ENCODE measurements at places on chromosomes 13 and 19.

DNA sequence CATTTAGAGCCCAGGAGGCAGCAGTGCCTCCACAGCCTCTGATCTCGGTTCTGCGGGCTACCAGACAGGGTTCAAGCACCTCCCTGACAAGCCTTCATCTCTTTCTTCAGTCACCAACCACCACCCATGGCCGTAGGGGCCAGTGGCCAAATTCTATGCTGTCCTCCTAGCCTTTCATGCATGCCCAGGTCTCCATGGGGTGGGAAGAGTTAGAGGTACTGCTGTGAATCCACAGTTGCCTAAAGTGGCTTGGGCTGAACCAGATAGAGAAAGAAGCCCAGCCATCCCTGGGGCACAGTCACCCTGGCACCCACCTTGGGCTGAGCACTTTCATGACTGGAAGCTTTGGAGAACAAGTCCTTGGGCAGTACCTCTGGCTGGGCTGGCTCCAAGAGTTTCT is 97.4 kb downstream of the ZDHHC20 start:
- DNase-seq: no peak

DNA sequence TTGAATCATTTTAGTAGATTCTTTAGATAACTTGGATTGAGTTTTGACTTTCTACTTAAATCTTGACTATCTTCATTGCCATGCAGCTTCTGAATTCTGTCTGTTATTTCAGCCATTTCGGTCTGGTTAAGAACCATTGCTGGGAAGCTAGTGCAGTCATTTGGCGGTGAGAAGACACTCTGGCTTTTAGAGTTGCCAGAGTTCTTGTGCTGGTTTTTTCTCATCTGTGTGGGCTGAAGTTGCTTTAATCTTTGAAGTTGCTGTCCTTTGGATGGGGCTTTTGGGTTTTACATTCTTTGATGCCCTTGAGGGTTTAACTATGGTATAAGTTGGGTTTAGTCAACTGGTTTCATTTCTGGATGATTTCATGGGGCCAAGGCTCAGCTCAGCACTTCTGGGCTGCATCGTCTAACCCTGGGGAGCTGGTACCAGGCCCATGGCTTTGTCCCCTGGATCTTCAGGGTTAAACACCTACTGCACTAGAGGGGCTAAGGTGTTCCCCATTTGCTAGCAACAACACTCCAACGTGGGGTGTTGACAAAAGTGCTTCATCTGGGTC is 10.0 kb upstream of the IGFL2 start:
- no peak for DNase-seq

- no peak for DNase-seq
Observed at GRCh38 chr13:24232474-24232873, 72.0 kb downstream of the SPATA13 start.

- no peak for DNase-seq
Observed at GRCh38 chr13:35260316-35260715, 216.2 kb downstream of the MAB21L1 start.

DNA sequence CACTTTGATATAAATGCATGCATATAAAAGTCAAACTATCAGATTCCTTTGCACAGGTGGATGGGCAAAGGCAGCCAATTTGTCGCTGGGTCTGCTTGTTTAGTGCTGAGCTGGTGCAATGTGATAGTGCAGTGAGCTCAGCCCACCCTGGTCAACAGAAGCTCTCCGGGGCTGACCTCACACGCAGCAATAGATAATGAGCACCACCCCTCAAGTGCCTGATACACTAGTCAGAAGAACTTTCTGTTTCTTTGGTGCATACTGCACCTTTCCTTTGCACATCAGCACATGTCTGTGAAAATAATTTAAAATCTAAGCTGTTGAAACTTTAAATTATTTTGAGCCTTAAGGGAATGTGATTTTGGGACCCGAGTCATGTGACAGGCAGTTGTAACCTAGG is 20.2 kb downstream of the ATP8A2 start:
- no peak for DNase-seq

GRCh38 chr19:18386543-18387271 is 749 bp downstream of the GDF15 start:
- DNase-seq: no peak

DNA sequence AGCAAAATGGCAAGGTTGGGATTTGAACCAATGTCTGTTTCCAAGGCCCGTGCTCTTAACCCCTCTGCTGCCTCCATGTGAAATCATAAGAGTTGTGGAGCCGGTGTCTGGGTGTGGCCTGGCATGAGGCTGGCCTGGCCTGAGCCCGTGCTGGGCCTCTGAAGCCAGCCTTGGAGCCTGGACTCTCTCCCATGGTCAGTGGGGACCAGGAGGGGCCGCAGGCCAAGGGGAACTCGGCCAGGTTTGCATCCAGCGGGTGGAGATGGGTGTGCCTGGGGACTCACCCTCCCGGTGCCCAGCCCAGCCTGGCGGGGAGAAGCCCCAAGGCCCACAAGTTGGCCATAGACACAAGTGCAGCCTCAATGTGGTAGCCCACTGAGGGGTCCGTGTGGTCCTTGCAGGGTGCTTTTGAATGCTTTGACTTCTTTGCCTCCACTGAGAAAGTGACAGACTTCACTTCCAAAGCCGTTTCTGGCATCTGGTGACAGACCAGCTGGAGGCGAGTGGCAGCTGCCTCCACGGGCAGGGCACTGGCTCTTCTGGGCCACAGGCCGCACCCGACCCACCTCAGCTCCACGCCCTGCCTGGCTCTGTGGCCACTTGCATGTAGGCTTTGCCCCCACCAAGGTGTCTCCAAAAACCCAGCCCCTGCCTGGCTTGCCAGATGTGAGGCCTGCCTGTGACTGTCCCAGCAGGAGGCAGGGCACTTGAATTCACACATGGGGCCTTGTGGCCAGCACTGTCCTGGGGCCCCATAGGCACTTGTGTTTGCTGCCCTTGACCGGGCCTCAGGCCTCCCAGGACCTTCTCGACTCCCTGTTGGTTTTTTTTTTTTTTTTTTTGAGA is 26.2 kb upstream of the NCCRP1 start:
- no peak for DNase-seq

GRCh38 chr13:40352380-40352778 is 314.1 kb downstream of the FOXO1 start:
- DNase-seq: peak; percentile 34

- DNase-seq: no peak
Observed at GRCh38 chr13:110867380-110867779, 47.5 kb downstream of the ANKRD10 start.

- DNase-seq: peak; percentile 63
Observed at GRCh38 chr19:12778017-12778904, 2.9 kb upstream of the HOOK2 start.

DNA sequence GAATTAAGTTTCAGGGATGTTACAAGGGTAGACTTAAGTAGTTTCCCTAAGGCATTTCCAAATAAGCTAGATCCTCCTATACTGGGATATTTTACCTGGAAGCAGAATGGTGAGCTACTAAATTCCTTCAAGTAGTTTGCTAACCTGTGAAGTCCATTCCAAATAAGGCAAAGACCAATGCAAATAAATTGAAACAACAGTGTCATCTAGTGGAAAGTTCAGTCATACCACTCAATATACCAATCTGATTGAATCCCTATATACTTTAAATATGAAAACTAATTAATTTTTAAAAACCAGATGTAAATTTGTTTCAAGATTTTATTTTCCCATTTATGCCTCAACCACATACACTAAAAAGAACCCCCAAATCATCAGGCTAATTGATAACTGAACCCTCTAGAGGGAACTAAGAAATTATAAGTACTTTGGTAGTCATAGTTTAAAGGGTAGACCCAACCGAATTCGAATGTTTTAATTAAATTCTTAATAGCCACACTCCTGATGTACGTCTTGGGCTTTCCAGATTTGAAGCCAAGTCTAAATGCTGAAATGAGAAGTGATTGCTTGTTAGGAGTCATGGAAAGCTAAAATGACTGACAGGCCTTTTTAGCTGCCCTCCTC is 223.7 kb downstream of the TBC1D4 start:
- DNase-seq: no peak

DNA sequence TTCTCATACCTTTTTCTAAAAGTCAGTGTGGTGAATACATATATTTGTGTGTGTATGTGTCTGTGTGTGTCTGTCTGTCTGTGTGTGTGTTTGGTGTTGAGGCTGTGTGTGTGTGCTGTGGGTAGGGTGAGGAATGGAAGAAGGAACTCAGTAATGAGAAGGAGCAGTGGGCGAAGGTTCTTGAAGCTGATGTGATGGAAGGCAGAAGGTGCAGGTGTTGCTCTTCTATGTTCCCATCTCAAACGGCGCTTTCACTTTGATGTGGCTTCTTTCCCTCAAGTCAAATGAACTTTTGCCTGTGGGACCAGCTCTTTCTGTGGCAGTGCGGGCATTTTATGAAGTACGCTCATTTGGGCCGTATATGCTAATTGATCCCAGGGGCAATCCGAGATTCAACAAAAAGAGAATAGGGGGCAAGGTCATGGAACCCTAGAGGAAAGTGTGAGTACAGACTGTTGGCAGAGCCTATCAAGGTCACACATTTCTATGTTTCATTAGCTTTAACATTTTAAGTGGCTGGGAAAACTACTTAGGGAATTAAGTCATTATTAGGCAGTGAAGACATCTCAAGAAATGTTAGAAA is 15.2 kb downstream of the BIVM start:
- DNase-seq: no peak

DNA sequence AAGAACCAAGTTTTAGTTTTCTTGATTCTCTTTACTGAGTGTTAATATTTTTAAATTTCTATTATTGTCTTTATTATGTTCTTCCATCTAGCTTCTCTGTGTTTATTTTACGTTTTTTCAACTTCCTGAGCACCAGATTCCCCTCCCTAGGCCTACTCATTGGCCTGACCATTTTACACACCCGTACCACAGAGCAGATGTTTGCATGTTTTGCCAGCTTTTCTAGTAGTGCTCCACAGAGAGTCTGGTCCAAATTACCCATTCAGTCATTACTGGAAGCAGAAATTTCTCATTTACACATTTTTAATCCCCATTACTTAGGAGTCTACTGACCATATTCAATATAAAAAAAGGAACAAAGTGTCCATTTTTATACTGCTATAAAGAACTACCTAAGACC is 66.9 kb downstream of the ING1 start:
- no peak for DNase-seq

DNA sequence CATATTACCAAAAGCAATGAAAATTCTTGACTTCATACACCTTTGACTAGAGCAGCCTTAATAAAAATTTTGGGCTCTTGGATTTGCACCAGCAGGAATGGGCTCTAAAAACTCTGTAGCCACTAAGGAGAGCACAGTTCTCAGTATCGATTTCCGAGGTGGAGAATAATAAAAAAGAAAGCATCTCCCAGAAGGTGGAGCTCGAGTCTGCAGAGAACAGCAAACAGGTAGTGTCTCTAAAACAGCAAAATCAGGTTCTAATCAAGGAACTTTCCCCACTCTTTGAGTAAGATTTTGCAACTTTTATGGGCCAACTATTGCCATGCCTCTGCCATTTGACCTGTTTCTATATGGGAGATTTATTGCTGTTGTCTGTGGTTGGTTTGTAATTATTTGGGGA is 258.7 kb upstream of the GPC6 start:
- no peak for DNase-seq

DNA sequence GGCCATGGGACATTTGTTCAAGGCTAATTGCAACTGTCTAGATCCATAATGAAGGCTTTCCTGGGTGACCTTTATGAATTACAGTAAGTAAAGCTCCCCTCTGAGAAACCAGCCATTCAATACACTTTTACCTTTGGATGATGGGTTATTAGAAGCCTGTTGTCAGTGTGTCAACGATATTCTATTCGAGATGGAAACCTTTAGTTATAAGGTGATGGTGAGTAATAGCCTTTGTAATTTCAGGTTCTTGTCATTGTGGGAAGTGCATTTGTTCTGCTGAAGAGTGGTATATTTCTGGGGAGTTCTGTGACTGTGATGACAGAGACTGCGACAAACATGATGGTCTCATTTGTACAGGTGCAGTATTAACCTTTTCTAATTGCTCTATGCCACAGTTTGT is 261.7 kb downstream of the ITGBL1 start:
- DNase-seq: no peak

- DNase-seq: no peak
Observed at GRCh38 chr13:68048802-68049359, 818.7 kb upstream of the PCDH9 start.

GRCh38 chr13:93225610-93226009 is 997 bp upstream of the GPC6 start:
- no peak for DNase-seq

- no peak for DNase-seq
Observed at GRCh38 chr19:4594201-4594600, 34.7 kb upstream of the SEMA6B start.

DNA sequence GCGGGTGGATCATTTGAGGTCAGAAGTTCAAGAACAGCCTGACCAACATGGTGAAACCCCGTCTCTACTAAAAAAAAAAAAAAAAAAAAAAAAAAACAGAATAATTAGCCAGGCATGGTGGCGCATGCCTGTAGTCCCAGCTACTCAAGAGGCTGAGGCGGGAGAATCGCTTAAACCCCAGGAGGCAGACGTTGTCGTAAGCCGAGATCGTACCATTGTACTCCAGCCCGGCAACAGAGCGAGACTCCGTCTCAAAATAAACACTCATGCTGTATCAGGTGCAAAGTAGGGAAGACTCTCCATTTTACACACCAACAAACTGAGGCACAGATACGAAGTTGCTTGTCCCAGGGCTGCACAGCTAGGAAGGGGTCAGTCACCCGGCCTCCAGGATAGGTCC is 15.6 kb downstream of the TLE6 start:
- no peak for DNase-seq

- DNase-seq: no peak
Observed at GRCh38 chr19:34539396-34539795, 57.8 kb downstream of the WTIP start.

- peak; percentile 62 for DNase-seq
Observed at GRCh38 chr13:101916108-101916774, 463.8 kb downstream of the ITGBL1 start.

GRCh38 chr13:112818040-112818697 is 128.3 kb downstream of the ATP11A start:
- DNase-seq: no peak

DNA sequence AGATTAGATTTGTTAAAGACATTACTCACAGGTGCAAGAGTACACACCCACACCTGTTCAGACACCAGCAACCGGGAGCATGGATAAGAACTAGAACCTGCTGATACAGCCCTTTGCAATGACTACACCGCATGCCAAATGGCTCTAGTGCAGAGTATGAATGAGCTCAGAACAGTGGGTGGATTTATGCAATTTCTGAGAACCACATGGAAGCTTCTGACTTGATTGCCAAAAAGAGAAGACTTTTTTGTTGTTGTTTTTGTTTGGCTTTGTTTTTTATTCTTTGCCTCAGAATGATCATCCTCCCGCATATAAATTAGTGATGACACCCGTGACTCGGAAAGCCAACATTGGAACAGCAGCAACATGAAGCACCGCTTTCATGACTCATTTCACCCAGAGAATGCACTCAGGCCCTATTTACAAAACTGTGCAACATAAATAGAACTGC is 77.4 kb upstream of the LRCH1 start:
- DNase-seq: no peak

GRCh38 chr19:46180701-46181387 is 32.8 kb downstream of the IGFL2 start:
- DNase-seq: no peak

GRCh38 chr19:10864538-10864899 is 6.8 kb upstream of the CARM1 start:
- DNase-seq: peak; percentile 81

Data from dorsolateral prefrontal cortex (tissue), 122 donors.